ENCODE measurements at places on chromosomes 6 and 20. TPM values are rescaled to one million over a fixed set of nuclear protein-coding genes. Genes with fewer than 3 reads are reported as not detected.

TRAPPC3L gene
- not detected for total RNA-seq

RIPPLY2 gene
- not detected for total RNA-seq

ADGRF5 gene
- 0.17 TPM for total RNA-seq

FAM217B gene
- 8.1 TPM for total RNA-seq

- no peaks in the 10 kb centered on the region for H3K4me1 ChIP-seq
- no peak for DNase-seq
- H3K4me3 ChIP-seq, result no peak overlapping the region
- H3K36me3 ChIP-seq, result no peaks in the 10 kb centered on the region
- no peak overlapping the region for H3K27ac ChIP-seq
- H3K27me3 ChIP-seq, result no peaks in the 10 kb centered on the region
These were observed 238.5 kb downstream of the HDGFL1 start for GRCh38 chr6:22807818-22808217.

DNA sequence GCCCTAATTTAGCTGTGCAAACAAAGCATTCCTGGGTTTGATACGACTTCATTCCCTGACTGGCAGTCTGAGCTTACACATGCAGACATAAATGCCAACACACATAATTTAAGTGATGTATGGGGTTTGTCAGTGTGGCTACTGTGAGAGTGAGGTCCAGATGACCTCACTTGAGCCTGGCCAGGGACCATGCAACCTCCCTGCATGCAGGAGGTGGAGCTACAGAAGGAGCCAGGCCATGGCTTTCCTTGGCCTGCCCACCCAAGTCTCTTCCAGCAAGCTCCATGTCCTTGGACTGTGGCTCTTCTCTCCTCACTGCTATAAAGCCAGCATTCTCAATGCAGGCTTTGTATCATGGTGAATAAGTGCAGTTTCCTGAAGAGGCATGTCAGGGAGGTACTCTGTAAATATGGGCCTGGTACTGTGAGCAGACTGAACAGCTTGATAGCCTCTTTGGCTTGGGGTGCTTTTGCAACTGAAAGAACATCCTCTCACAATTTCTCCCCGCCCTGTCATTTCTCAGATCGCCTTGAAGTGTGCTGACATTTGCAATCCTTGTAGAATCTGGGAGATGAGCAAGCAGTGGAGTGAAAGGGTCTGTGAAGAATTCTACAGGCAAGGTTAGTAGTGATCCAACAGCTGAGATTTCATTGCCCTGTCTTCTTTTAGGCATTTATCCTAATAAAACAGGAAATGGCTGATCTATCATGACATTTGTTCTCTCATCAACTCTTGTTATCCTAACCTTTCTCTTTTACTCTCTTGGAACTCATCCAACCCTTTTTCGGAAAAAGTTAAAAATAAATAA, 69.2 kb downstream of the MTFR2 start:
- H3K27me3 ChIP-seq, result no peaks in the 10 kb centered on the region
- H3K4me3 ChIP-seq, result no peak overlapping the region
- no peak for DNase-seq
- H3K27ac ChIP-seq, result no peak overlapping the region
- no peaks in the 10 kb centered on the region for H3K36me3 ChIP-seq

Measured in HCT116 (cell line).